Hypothalamus (tissue), 51 donors: ENCODE measurements at places on chromosomes 2 and 18.

- DNase-seq: no peak
Observed at GRCh38 chr2:128777196-128778035, 458.7 kb upstream of the HS6ST1 start.

- DNase-seq: peak; percentile 93
Observed at GRCh38 chr2:43226558-43226954, at the start of gene ZFP36L2. TSS of gene ZFP36L2 (minus strand) at chr2:43226606. CDS start at chr2:43226315, 291 bp downstream.

- DNase-seq: no peak
Observed at GRCh38 chr18:59143441-59143840, 3.8 kb downstream of the SEC11C start.

- peak; percentile 20 for DNase-seq
Observed at GRCh38 chr2:28356095-28356911, 36.4 kb upstream of the FOSL2 start.

GRCh38 chr2:6423944-6424343 lies 441.8 kb downstream of the CMPK2 start:
- DNase-seq: no peak

GRCh38 chr2:241851325-241852115 lies 7.2 kb downstream of the PDCD1 start:
- no peak for DNase-seq

DNA sequence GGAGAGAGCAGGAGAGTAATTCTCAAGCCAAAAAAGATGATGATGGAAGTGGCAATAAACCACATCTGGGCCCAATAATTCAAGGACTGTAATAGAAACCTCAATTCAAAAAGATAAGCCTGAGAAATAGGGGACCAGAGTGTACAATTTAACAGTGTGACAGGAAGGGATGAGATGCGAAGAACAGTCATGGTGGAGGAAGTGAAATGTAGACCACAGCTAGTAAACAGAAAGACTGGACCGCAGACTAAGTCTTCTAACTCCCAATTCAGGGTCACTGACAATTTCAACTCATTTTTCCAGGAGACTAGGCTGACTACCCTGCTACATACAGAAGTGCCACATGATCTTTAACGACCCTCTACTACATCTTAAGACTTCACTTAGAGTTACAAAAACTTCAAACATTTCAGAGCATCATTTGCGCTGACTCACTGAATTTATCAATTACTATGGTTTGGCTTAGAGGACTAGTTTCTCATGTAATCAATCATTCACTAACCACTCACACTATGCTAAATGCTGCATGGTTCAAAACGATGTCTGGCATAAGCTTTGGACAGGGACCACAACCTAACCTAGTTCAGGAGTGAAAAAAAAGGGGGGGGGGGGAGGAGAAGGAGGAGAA lies 9.0 kb downstream of the CUL3 start:
- DNase-seq: no peak

DNA sequence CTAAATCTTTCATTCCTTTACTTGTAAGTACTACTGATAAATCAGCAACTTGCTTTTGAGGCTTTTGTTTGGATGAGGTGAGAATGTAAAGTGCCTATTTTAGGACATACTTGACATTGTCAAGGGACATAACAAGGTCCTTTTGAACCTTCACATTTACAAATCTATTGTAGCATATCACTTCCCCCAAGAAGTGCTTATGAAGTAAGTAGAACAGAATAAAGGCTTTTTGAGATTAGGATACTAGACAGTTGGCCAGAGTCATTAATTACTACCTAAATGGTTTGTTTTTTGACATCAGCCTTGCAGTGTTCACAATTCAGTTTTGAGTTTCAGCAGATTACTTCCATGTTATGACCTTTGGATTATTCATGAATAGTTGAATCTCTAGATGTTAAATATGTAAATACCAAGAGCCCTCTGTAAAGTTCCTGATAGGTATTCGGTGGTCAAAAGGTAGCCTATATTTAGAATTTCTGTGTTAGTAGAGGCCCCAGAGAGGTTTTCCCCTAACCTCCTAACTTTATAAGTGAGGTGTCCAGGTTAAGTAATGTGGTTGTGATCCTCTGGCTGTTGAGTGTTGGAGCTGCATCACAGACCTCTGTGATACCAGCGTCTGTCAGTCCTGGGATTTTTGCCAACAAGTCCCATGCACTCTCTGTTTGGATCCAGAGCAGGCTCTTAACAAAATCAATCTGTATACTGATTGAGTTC lies 67.2 kb downstream of the LCLAT1 start:
- DNase-seq: no peak

DNA sequence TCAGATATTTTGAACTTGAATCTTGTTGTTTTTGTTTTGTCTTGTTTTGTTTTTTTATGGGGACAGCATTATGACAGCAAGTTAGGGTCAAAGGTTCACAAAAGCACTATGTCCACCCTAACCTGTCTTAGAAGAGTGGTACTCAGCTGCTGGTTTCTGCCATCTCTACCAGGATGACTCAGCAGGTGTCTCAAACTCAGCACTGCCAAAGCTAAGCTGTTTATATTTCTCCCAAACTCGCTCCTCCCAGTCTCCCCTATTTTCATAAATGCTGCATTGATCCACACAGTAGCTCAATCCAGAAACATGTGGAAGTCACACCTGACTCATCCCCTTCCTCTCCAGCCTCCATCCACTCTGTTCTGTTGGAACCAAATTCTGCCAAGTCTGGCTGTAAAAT lies 134.9 kb downstream of the ZBTB7C start:
- no peak for DNase-seq

GRCh38 chr18:69934601-69935265 lies 12.9 kb downstream of the CD226 start:
- DNase-seq: no peak

- DNase-seq: no peak
Observed at GRCh38 chr18:39441648-39442047, 1876.0 kb upstream of the CELF4 start.

DNA sequence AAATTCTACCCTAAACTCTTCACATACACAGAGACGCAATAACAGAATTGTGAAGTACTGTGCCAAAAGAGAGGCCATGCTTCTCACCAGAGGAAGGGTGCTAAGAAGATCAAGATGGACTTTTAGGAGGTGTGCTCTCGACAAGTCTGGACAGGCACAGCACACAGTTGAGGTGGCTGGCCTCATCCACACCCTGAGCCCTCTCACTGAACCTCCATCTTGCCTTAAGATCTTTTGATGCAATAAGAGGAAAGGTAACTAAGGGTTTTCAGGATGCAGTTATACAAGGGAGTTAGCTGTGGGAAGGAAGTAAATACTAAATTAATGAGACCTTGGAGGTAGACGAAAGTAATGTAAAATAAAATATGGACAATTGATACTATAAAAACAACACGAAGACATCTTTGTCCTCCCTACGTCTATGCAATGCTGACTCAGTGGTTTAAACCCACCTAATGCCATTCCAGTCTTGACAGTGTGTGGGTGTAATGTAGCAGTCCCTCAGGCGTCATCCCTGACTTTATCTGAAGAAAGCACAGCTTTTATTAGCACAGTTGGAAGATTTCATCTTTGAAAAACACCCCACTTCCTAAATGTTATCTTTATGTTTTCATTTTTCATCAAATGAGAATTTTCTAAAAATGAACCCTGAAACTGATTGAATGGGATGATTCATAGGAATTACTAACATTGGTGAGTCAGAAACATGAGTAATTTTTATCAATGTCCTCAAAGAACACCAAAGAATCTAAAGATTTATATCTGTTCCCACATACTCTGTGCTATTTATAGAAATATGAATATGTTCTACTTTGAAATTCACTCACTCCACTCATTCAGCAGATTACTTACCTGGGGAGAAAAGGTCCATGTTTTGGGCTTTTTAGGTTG lies 34.0 kb upstream of the MALL start:
- DNase-seq: no peak

DNA sequence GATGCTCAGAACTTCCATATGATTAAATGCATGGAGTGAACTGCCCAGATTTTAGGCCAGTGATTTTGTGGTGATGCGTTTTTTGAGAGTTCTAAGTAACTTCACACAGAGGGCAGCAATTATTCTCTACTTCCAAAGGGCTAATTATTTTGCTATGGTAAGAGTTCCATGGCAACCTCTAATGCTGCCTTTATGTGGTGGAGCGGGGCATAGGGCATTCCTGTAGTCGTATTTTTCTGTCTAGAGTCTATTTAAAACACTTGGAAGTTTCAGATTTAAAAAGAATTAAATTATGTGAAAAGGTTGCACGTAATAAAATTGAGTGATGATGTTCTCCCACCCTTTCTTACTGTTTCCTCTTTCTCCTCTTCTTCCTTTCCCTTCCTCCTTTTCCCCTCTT lies 63.9 kb upstream of the EML6 start:
- no peak for DNase-seq

DNA sequence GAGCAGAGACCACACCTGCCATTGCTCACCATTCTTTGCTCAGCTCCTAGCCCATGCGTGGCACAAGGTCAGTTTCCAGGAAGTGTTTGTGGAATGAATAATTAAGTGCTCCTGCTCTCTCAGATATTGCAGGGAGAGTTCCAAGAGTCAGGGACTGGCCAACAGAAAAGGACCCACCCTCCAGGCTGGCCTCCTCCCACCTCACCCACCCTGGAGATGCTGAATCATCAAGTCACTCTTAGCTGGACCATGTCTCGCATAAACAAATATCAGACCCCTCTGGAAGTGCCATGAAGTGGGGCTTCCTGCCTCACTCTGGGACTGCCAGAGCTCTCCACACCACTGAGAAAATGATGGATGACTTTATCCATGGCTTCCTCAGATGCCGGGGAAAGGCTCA lies 256.0 kb downstream of the TNS1 start:
- DNase-seq: no peak

GRCh38 chr2:149544692-149545091 lies 42.9 kb downstream of the MMADHC start:
- DNase-seq: no peak

DNA sequence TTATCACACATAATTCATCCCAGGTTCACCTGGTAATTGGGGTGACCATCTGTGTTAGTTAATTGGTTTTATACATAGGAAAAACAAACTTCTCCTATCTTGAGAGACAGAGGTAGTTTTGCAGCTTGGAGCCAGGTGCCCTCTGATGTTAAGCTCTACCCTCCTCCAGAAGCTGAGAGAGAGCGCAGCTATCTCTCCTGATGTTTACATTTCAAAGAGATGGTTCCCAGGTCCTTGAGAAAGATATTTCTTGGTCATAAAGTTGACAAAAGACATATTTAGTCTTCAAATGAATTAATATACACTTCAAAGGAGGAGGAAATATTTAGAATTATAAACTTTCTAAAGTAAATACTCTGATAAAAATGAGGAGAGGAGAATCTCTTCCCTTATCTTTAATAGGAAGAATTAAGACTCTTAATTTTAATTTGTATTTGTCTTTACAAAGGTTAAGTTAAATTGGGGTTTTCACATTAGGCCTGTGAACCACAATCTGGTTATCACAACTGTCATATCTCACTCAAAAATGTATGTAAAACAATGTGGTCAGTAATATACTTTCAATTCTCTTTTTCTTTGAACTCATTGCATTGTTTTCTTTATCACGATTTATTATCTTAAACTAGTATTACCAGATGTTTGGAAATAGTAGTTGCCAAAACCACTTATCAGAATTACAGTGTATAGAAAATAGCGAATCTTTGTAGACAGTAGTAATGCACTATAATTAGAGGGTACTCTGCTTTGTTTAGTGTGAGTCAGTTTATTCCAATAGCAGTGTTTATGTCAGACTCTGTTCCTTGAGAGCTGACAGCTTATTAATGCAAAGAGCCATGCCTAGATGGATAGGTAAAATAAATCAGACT lies 26.8 kb downstream of the SERPINB4 start:
- no peak for DNase-seq

- no peak for DNase-seq
Observed at GRCh38 chr2:222978850-222979249, 73.1 kb upstream of the KCNE4 start.

DNA sequence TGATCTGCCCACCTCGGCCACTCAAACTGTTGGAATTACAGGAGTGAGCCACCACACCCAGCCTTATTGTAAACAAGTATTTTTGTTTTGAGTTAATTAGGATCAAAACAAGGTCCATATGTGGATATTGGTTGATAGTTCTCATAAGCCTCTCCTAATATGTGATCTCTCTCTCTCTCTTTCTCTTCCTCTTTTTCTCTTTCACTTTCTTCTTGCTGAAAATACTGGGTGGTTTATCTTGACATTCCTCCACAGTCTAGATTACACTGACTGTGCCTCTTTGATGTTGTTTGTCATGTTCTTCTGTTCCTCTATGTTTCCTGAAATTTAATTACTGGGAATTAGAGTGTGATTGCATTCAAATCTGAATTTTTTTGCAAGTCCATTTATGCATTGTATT lies 547.5 kb upstream of the NRXN1 start:
- DNase-seq: no peak

GRCh38 chr18:78769502-78770105 lies 210.0 kb upstream of the SALL3 start:
- DNase-seq: no peak

- no peak for DNase-seq
Observed at GRCh38 chr2:217935235-217935879, 67.4 kb downstream of the TNS1 start.

- no peak for DNase-seq
Observed at GRCh38 chr18:70151614-70152013, 53.9 kb downstream of the RTTN start.

DNA sequence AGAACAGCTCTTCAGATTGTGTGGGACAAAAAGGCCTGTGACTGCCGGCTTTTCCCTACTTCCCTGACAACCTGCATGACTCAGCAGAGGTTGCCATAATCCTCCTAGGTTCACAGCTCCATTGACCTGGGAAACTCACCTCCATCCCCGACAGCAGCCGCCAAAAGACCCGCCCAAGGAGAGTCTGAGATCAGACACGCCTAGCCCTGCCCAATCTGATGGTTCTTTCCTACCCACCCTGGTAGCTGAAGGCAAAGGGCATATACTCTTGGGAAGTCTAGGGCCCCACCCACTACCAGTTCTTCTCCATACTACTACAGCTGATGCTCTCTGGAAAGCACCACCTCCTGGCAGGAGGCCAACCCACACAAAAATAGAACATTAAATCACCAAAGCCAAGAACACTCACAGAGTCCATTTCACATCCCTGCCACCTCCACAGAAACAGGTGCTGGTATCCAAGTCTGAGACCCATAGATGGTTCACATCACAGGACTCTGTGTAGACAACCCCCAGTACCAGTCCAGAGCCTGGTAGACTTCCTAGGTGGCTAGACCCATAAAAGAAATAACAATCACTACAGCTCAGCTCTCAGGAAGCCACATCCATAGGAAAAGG lies 140.6 kb downstream of the NETO1 start:
- DNase-seq: no peak

- DNase-seq: no peak
Observed at GRCh38 chr2:199738727-199739412, 112.1 kb downstream of the FTCDNL1 start.
